ENCODE measurements at places on chromosomes 3 and 15.

- DNase-seq = no peak
These were observed 447.9 kb downstream of the CNTN6 start for GRCh38 chr3:1540686-1541085.

GRCh38 chr3:43689766-43690399 is 855 bp upstream of the ABHD5 start:
- no peak for DNase-seq

DNA sequence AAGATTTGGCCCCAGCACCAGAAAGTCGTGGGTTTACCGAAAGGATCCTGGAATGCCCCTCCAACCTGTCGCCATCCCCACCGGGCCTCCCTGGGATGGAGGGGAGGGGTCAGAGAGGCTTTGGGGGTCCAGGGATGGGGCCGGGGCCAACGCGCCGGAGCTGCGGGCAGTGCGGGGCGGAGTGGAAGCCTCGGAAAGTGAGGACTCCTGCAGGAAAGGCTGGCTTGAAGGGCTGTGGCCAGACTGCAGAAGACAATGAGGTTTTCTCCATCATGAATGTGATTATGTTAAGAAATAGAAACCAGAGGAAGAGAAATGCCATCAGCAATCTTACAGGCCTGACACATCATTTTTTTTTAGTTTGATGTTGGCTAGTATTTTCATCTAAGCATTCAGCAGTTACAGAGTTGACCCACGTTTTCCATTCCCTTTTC is 738 bp downstream of the YEATS2 start:
- peak; percentile 20 for DNase-seq

GRCh38 chr3:45792036-45792435 is 4.3 kb downstream of the SLC6A20 start:
- no peak for DNase-seq

DNA sequence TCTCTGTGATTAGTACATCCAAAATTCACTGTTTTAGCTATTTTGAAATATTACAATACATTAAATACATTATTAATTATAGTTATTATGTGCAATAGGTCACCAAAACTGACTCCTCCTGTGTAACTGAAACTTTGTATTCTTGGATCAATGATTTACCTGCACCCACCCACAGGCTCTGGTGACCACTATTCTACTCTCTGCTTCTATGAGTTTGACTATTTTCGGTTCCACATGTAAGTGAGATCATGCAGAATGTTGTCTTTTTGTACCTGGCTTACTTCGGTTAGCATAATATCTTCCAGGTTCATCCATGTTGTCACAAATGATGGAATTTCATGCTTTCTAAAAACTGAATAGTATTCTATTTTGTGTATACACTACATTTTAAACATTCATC is 43.8 kb downstream of the SLC2A2 start:
- DNase-seq = no peak

GRCh38 chr3:72659188-72659587 is 189.1 kb downstream of the SHQ1 start:
- no peak for DNase-seq

- peak; percentile 92 for DNase-seq
These were observed at the start of gene ADPGK for GRCh38 chr15:72783640-72784455. Gene ADPGK (minus strand): TSS chr15:72783758. CDS start chr15:72783691, 67 bp downstream.

- DNase-seq = no peak
These were observed 9.2 kb downstream of the PLEKHO2 start for GRCh38 chr15:64850778-64851502.

GRCh38 chr3:107987036-107987939 is 103.5 kb downstream of the CD47 start:
- DNase-seq = no peak

DNA sequence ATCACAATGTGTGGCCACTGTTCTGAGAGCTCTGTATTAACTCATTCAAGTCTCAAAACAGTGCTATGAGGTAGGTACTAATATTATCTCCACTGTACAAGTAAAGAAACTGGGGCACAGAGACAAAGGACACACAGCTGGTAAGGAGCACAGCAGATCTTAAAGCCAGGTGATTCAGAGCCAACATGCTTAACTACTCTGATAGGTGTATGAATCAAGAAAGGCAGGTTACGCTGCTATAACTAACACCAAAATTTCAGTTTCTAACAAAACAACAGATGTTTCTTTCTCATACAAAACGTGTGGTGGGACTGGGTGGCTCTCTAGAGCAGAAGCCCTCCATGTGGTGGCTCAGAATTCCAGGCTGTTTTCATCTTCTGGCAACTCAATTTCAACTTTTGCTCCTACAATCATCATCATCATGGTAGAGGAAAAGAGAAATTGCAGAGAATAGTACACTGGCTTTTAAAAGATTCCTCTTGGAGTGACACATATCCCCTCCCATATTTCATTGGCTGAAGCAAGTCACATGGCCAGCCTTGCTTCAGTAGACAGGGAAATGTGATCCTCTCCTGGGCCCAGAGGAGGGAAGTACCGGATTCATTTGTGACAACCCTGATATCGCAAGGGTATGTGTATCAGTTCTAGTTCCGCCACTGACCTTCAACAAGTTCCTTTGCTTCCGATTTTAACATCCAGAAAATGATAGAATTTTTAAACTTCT is 126.2 kb upstream of the PTX3 start:
- DNase-seq = no peak

GRCh38 chr15:79371591-79371990 is 60.5 kb upstream of the MINAR1 start:
- no peak for DNase-seq

DNA sequence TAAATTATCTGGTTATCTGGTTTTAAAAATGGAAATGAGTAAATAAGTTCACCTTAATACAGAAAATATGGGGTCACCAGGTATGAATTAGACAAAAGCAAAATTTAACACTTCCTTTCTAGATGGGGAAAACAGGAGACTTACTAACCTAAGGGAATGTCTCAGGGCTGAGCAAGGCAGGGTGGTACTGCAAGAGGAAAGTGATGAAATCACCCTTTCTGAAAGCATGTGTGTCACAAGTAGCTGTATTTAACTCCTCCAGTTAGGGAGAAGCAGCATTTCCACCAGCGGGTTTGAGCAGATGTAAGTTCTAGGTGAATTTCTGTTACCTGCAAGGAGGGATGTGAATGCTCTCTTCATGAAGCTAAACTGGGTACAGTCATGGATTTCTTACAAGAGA is 629.1 kb downstream of the MECOM start:
- DNase-seq = no peak

DNA sequence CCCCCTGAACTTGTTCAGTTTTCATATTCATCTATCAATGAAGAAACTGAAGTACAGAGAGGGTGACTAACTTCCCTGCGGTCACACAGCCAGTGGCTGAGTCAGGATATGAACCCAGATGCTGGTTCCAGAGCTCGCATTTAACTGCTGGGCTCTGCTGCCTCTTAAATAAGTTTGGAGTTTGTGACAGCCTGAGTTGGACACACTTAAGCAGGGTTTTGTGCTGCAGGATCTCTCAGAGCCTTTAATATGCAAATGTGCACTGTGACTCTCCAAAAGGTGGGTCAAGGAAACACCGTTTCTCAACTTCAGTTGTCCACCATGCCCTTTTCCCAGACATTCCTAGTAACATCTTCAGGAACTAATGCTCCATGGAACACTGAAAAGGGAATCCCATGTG is 45.8 kb downstream of the EBLN2 start:
- no peak for DNase-seq

- DNase-seq = no peak
These were observed 12.4 kb downstream of the GNB4 start for GRCh38 chr3:179438841-179439240.

DNA sequence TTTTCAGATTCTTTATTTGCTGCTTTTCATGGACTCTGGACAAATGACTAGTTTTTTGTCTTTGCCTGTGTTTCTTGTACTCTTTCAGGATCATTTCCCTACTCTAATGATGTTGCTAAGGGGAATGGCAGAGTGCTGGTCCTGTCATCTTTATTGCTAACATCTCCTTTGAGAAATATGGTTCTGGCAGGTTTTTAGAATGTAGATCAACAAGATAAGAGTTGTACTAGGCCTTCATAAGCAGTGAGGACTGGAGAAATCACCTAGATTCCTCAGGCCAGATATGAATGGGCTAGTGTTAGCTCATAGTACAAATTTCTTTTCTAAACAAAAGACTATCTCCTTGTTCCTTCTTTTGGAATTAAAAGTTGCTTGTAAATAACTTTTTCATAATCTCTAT is 156.0 kb downstream of the UBE2E2 start:
- no peak for DNase-seq
